CD4-positive, CD25-positive, alpha-beta regulatory T cell (primary cell): ENCODE measurements at places on chromosomes 16 and 17. TPM values are rescaled to one million over a fixed set of nuclear protein-coding genes. Genes with fewer than 3 reads are reported as not detected.

DNA sequence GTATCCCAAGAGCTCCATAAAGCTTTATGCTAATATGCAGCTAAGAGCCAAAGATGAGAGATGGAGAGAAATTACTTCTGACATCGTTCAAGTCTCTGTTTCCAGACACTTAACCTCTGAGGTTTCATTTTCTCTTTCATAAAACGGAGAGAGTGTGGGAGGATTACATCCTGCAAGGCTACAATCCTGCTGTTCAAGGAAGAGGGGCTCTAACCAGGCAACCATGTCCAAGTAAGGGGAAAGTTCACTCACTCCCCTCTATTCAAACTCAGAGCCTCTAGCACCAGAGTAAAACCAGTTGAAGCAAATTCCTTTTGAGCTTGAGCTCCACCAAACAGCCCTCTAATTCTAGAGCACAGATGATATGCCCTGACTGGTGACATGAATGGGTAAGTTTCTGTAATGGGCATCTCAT lies 397.4 kb downstream of the NPIPA8 start:
- no peak for DNase-seq

- DNase-seq = no peak
Observed at GRCh38 chr16:4982056-4982867, 24.1 kb downstream of the SEC14L5 start.

GRCh38 chr16:64773638-64774037 lies 348.2 kb downstream of the CDH11 start:
- no peak for DNase-seq

DNA sequence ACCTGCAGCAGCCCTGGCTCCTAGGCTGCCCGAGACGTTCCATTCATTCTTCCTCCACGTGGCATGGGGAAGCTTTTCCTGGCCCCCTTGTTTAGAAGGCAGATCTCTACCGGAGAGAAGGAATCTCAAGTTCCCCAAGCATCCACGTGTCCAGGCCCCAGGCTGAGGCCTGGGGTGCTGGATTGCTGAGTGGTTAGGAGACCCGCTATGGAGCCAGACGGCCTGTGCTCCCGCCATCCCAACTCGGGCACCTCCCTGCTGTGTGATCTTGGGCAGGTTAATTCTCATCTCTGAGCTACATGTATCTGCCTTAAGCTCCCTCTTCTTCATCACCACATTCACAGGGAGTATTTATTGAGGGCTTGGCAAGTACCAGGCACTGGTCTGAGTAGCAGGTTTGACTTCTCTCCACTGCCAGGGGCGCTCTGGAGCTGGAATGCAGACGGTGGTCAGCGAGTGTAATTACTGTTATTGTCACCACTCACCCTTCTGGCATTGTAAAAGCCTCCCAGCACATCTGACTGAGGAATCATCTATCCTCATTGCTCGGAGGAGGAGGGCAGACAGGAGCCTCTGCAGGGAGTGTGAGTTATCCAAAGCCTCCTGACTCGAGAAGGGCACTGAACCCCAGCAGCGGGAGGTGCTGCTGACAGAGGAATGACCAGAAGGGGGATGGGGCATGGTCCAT lies 1.1 kb upstream of the ADGRG1 start:
- DNase-seq = no peak

DNA sequence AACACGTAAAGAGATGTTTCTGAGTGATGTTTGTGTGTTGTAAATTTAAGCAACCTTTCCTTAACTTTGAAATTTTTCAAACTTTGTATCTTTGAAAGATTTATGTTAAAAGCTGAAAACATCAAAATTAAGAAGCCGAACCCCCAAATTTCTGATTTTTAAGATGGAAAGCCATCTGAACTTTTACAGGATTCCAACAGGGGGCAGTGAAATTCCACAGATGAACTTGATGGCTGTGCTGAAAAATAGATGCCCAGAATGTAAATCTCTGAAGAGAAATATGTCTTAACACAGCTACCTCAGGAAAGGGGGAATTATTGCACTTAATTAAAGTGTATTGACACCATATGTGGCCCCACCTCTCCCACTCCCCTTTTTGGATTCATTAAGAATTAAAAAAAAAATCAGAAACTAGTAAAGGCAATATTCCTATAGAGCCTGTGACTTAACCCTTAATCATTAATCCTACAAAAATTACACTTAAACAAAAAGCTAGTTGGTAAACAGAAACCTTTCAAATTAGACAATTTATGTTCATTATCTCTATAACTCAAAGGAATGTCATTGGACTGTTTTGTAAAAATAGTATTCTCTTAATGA lies 597.9 kb downstream of the KCNJ2 start:
- no peak for DNase-seq

GRCh38 chr17:77374170-77374936 lies 233.6 kb downstream of the SEC14L1 start:
- DNase-seq = peak; percentile 65

DNA sequence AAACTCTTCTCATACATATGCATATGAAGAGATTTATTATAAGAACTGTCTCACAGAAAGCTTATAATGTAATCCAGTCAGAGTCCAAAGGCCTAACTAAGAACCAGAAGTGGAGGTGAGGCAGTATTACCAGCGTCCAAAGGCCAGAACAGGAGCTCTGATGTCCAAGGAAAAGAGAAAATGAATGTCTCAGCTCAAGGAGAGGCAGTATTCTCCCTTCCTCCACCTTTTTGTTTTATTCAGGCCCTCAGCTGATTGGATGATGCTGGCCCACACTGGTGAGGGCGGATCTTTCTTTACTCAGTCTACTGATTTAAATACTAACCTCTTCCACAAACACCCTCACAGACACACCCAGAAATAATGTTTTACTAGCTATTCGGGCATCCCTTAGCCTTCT lies 43.4 kb downstream of the FBXL20 start:
- no peak for DNase-seq

DNA sequence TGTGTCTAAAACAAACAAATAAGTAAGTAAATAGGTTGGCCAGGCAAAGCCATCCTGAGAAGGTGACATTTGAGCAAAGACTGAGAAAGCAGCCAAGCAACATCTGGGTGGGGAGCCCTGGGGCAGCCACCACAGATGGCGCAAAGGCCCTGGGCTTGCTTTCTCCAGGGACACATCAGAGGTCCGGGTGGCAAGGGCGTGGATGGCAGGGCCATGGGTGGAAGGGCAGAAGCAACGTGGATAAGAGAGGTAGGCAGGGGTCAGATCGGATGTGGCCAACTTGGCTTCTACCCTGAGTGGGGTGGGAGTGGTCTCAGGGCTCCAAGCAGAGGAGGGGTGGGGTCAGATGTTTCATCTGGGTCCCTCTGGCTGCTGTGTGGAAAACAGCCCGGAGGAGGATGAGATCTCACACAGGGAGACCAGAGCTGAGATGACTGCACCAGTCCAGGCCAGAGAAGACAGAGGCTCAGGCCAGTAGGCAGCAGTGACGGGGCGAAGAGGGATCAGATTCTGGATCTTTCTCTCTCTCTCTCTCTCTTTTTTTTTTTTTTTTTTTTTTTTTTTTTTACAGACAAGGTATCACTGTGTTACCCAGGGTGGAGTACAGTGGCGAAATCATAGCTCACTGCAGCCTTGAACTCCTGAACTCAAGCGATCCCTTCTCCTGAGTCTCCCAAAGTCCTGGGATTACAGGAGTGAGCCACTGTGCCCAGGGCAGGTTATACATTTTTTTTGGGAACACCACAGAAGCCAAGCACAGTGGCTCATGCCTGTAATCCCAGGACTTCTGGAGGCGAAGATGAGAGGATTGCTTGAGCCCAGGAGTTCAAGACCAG lies 6.1 kb upstream of the SPN start:
- DNase-seq = no peak

- DNase-seq = no peak
Observed at GRCh38 chr16:28967156-28967555, 7.4 kb upstream of the SPNS1 start.

- peak; percentile 47 for DNase-seq
Observed at GRCh38 chr16:8962393-8963009, 1.2 kb downstream of the USP7 start.

GRCh38 chr17:51852603-51853002 lies 305.9 kb downstream of the CA10 start:
- no peak for DNase-seq

GRCh38 chr17:66309793-66310192 lies 7.4 kb downstream of the PRKCA start:
- peak; percentile 27 for DNase-seq

DNA sequence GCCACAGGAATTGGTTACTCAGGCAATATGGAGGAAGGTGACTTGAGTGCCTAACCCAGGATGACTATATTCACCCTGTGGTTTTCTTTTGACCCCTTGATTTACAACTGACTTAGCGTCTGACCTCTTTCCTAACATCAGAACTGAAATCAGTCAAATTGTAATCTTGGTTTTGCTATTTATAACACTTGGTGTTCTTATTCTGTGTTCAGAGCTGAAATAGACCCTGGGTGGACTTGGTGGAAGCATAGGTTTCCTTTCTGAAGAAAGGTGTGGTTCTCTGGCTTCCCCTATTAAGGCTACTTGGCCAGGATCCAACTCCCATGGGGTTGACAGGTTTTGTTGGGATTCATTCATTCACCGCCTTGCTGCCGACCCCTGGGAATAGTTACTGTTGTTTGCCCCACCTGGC lies 80.8 kb downstream of the CLEC16A start:
- DNase-seq = no peak

DNA sequence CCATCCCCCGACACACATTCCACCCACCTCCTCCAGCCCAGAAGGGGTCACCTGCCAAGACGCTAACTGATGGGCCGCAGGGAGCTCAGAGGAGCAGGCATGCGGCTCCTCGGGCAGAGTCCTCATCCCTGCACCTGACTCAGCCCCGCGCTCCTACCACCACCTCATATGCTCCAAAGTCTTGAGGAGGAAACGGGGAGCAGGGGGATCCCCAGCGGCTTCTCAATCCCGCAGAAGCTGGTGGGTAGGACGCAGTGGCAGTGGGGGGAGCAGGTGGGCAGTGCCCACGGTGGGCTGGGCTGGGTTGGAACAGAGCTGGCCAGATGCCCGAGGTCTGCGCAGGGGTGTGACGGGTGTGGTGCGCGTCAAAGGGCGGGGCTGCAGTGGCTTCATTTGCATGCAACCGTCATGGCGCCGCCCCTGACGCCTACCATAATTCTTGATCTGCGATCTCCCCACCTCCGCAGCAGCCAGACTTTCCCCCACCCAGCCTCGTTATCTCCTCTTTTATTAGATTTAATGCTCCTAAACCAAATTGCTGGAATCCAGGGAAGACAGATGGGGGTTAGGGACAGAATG lies 39.0 kb upstream of the EMP2 start:
- DNase-seq = peak; percentile 17

GRCh38 chr16:85291302-85292148 lies 179.3 kb upstream of the CIBAR2 start:
- no peak for DNase-seq

GRCh38 chr16:23768581-23768980 lies 13.8 kb downstream of the CHP2 start:
- no peak for DNase-seq

ITGB4 gene
- polyA plus RNA-seq = 0.56 TPM

CTRB1 gene
- not detected for polyA plus RNA-seq

TP53TG3 gene
- polyA plus RNA-seq = not detected

MGAT5B gene
- polyA plus RNA-seq = not detected

TMEM204 gene
- 68.2 TPM for polyA plus RNA-seq

GIT1 gene
- polyA plus RNA-seq = 6.6 TPM

KREMEN2 gene
- not detected for polyA plus RNA-seq

CES1 gene
- 3.5 TPM for polyA plus RNA-seq

LRRC46 gene
- 0.11 TPM for polyA plus RNA-seq

YBX2 gene
- not detected for polyA plus RNA-seq

MLLT6 gene
- 5.2 TPM for polyA plus RNA-seq
